ENCODE measurements at places on chromosomes 12 and 14.

- no peak for DNase-seq
Observed at GRCh38 chr12:124664395-124665111, 97.1 kb upstream of the NCOR2 start.

GRCh38 chr12:131056626-131057025, 102.9 kb downstream of the ADGRD1 start:
- DNase-seq, result no peak

DNA sequence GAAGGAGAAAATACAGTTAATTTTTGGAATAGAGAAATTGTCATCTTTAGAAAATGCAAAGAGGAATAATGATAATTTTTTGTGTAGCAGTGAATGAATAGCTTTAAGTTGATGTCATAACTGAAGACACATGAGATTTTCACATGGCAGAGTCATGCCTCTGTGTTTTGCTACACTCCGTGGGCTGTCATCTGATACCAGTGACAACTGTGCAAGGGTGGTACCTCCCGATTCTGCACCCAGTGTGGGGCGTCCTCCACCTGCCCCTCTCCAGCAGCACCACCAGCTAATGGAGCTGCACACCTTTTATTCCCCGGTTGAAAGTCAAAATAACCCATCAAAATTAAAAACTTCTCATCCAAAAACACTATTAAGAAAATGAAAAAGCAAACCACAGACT, 47.2 kb downstream of the ANKRD9 start:
- DNase-seq, result no peak

DNA sequence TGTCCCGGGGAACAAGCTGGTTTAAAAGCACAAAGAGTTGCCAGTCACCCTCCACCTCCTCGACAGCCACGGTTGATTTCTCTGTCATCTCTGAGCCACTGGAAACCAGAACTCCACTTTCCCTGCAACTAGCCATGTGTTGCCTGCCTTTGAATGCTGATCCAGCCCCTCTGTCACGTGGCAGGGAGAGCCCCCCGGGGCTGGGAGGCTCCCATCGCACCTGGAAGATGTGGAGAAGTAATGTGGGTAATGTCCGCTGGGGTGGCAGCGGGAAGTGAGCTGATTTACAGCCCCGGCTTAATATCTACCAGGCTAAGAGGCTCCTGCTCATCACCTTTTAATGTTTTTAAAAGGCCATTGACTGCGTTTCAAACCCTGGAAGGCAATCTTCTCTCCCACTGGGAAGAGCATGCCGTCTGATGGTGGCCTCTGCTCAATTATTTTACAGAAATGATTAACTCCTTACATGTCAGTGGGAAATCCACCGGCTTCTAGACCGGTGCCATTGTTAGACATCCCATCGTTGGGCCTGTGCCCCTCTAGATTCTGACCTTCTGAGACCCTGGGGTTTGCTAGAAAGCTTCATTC, 7.4 kb downstream of the PRIMA1 start:
- no peak for DNase-seq

GRCh38 chr14:94021001-94021400, 5.1 kb upstream of the OTUB2 start:
- DNase-seq, result no peak

DNA sequence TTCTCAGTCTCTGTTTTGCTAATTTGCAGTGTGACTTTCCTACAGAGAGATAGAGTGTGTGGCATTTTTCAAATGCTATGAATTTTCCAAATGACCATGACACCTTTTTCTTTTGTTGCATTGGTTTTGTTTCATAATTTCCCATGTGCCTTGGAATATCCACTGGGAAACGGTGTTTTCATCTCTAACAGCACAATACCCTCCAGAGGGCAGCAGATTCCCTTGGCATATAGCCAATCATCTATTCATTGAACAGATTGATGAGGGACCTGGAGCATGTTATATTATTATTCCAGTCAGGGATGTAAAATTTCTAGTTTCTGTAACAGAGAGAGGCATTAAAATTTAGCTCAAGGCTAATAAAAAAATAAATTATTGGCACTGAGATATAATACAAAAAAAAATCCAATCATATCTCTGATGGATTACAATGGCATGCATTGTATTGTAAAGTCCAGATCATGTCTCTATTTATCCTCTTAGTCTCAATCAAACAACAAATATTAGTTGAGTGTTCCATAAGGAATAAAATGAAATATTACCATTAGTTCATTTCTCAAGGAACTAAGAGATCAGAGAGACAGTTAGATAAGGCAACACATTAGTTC, 29.6 kb upstream of the NTN4 start:
- no peak for DNase-seq

- DNase-seq, result no peak
Observed at GRCh38 chr12:56816491-56816890, 53.4 kb downstream of the HSD17B6 start.

DNA sequence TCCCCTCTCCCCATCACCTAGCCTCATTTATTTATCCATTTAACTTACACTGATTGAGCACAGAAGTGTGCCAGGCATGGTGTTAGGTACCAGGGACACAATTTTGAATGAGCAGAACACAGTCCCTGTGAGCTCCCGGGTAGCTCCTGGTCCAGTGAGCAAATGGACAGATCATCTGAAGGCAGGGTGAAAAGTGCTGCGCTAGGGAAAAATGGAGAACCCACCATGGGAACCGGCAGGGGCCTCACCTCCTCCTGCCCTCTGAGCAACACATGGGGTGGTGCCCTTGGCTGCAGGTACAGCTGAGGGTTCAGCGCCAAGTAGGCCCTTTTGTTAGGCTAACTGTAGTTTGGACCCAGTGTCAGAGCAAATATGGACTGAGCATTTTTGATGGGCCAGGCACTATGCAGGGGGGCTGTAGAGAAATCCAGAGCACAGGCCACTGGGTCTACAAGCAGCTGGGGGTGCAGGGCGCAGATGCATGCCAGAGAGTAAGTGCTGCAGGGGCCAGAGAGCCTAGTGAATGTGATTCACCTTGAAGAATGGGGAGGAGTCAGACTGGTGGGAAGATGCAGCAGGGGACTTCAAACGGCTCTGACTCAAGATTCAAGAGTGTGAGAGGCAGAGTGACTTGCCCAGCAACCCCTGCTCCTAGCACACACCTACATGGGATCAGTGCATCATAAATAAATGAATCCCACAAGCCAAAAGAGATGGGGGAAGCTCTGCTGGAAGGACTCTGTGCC, 28.2 kb downstream of the LTBP2 start:
- DNase-seq, result no peak

DNA sequence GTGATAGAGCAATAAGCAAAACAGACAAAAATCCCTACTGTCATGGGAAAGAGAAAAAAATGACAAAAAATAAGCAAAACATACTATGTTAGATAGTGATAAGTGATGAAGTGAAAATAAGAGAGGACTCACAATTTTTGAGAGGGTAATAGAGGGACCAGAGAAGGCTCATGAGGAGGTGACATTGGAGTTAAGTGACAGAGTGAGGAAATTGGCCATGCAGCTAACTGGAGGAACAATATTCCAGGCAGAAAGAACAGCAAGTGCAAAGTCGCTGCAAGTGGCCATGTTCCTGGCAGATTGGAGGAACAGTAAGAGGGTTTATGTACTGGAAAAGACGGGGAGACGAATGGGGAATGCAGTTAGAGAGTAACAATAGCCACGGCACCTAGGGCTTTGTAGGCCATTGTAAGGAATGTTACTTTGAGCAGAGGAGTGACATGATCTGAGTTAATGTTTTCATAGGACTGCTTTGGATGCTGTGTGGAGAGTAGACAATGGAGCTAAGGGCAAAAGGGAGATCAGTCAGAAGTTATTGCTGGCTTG, 1.4 kb upstream of the SAV1 start:
- no peak for DNase-seq

DNA sequence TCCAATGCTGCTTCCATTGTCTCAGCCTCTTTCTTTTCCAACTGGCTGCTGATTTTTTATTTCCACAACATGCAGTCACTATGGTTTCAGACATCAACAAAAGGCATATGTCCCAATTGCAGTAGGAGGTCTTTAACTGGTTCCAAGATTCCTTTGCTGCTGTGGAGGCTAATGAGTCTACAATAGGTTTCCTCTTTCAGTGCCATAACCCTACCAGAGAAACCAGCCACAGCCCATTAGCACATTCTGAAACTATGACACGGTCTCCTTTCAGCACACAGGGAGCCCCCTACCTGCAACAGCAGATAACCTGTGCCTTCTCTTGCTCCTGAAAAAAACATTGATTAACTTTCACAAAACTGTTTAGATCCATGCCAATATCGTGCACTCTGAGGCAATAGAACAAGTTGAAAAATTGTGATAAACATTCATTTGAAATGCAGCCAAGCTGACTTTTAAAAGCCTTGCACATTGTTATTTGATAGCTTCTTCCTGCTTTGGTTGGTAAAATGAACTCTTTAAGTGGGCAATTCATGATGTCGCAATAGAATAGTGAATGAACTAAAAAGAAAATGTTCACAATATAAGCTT, 32.4 kb downstream of the PLEKHG7 start:
- DNase-seq, result no peak

- DNase-seq, result no peak
Observed at GRCh38 chr14:59904184-59904583, 15.8 kb upstream of the LRRC9 start.

DNA sequence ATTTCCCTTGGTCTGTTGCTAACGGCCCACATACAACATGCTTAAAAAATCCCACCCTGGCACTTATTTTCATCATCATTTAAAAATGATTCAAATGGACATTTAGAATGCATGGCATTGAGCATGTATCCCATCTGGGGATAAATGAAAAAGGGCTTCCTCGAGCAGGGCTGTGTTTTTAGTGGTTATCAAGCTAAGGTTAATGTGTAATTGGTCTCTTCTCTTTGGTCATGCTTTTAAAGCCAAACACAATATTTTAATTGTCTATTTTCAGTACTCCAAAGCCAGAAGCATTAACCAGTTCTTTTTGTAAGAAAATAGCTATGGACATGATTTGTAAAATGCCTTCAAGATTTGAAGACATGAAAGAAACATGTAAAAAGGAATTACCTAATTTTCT, 1.9 kb upstream of the TRHDE start:
- DNase-seq, result no peak

DNA sequence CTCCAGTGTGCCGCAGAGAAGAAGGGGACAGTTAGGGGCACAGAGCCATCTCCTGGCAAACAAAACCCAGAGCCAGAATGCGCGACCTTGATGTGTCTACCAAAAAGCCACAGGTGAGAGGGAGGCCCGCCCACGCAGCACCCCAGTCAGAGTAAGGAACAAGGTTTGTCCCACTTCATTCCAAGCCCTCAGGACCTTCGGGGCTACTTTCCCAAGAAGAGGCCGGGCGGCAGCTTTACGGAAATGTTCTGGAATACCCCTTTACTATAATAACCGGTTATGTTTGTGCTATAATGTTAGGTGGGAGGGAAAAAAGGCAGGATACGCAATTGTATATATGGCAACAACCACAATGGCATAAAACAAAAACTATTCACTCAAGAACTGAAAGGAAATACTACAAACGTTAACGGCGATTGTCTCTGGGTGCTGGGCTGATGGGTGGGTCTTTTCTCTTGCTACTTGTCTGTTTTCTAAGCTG, 12.3 kb downstream of the CCDC88C start:
- DNase-seq, result peak; percentile 28

- no peak for DNase-seq
Observed at GRCh38 chr14:100655741-100656085, 68.5 kb upstream of the BEGAIN start.

DNA sequence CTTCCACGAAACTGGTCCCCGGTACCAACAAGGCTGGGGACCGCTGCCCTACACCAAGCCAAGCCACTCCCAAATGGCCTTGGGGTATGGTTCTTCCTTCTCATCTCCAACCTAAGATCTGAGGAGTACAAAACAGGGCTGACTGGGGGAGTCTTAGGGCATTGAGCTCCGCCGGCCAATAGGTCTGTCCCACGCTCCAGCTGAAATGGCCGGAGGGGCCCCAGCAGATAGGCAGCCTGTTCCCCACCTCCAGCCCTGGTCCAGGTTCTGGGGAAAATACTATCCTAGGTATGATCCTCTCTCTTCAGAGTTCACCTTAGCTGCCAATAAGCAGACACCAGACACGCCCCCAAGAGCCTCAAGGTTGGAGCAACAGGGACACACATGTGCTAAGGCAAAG, 90.2 kb downstream of the ACTN1 start:
- DNase-seq, result no peak

- no peak for DNase-seq
Observed at GRCh38 chr12:91287753-91288152, 105.1 kb upstream of the DCN start.

GRCh38 chr14:51613416-51613815, 38.3 kb upstream of the FRMD6 start:
- DNase-seq, result no peak

DNA sequence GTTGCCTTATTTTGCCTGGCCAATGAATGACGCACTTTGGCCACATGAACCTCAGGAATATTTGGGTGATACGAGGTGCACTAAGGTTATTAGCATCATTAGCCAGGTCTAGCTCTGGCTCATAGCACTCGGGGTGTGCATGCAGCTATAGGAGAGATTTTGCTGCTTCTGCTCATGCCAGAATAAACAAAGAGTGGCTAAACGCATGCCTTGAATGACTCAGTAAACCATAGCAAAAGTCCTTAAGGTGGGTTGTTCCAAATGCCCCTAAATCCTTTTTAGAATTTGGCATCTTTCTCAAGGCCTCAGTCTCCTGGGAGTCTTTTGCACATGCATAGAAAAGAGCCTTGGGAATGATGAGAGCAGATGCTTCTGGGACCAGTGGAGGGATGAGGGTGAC, 343.7 kb upstream of the FKBP4 start:
- DNase-seq, result no peak

GRCh38 chr14:31950764-31951637, 126.1 kb upstream of the ARHGAP5 start:
- no peak for DNase-seq

DNA sequence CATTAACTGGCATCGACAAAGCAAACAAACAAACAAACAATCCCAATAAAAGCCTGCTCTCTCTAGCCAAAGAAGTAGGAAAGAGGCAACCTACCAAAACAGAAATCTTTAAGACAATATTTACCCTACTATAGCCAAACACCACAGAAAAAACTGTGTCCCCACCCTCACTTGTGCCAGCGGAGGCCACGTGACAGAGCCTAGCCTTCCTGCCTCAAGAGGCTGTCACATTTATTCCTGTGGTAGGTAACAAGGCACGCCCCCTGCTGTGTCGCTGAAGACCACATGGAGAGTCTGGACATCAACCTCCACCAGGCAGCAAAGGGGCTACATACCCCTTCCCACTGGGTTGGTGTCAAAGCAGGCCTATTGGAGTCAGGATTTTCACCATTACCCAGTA, 148.1 kb downstream of the LMNTD1 start:
- DNase-seq, result no peak
